NCI-H1930 (cell line): ENCODE measurements at places on chromosomes 7 and 10.

- DNase-seq, result no peak
These were observed 18.4 kb downstream of the ARL4A start for GRCh38 chr7:12705878-12706277.

- DNase-seq, result no peak
These were observed 8.6 kb upstream of the ADRB1 start for GRCh38 chr10:114034923-114035645.

DNA sequence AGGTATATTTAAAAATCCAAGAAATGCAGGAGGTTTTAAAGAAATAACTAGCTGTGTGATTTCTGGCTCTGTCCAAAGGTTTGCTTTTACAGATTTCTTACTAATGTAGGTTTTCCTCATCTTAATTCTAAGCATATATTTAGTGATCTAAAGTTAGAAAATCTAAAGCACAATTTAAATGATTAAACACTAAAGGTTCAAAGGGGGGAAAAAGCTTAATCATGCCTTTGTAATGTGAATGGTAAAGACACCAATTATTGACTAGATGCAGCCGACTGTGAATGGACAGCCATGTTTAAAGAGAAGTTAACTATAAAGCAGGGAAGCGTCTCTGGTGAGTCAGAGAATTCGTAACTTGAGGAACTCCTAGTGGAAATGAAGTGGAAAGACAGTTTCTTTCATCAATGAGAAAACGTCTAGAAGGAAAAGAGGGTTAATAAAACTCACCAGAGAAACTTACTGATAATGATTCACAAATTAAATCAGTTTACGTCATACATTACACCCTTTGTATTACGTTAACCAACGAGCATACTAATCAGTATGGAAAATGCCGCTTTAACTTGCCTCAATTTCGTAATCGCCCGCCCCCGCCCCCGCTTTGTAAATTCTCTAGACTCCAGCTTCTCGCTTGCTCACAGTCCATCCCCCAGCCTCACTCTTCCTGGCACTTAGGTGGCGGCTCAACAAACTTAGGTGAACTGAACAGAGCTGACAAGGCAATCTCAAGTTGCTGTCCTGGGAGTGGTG lies 1.1 kb upstream of the HBP1 start:
- DNase-seq, result no peak

DNA sequence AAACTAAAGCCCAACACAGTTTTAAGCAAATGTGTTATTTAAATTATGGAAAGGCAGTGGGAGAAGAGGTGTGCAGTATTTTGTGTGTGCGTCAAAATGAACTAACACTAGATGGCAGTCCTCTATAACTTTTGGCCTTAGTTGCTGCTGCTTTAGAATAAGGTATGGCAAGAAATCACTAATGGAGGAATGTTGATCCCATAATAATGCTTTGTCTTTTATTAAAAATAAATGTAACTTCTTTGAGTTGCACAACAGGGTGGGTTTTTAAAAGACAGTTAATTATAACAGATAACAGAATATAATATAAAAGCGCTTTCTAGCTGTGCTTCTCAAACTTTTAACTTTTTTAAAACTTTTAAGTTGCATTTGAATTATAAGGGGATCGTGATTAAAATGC lies 56.4 kb downstream of the BBS9 start:
- DNase-seq, result no peak

GRCh38 chr7:155426543-155427410 lies 31.2 kb upstream of the EN2 start:
- no peak for DNase-seq

DNA sequence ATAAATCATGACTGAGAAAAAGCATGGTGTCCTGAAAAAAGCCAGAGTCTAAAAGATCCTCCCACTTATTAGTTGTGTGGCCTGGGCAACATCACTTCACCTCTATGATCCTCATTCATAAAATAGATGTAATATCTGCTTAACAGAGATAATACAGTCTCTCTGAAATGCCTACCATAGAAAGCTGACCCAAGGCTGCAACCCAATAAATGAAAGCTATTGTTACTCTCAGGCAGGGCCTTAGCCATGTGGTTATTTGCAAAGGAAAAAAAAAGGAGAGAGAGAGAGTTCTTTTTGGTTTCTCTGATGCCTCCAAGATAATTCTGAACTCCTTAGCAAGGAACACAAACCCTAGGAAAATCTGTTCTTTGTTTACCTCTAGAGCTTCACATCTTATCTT lies 7.9 kb downstream of the FAM13C start:
- no peak for DNase-seq

- DNase-seq, result no peak
These were observed 305.4 kb downstream of the WDR37 start for GRCh38 chr10:1361411-1362105.

DNA sequence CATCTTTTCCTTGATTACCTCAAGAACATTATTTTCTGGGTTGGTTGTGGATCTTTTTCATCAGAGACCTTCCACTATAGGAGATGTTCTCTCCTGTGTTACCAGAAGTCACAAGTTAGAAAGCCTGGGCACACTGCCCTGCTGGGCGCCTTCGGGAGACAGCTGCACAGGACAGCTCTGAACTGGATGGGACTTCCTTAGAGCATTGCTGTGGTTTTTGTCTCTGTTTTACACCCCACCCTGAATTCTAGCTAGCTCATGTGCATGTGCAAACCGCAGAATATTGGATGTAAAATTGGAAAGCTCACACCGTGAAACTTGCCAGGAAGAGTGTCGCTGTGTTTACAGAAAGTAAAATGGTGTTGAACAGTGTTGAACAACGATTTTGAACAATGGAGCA lies 54.4 kb upstream of the SEC61G start:
- no peak for DNase-seq

- no peak for DNase-seq
These were observed 16.0 kb upstream of the STARD3NL start for GRCh38 chr7:38162036-38162435.

GRCh38 chr7:131328377-131329175 lies 900 bp downstream of the MKLN1 start:
- no peak for DNase-seq

- DNase-seq, result no peak
These were observed 4.3 kb upstream of the CALU start for GRCh38 chr7:128734890-128735289.

GRCh38 chr10:71404503-71405295 lies 8.0 kb downstream of the CDH23 start:
- DNase-seq, result no peak

DNA sequence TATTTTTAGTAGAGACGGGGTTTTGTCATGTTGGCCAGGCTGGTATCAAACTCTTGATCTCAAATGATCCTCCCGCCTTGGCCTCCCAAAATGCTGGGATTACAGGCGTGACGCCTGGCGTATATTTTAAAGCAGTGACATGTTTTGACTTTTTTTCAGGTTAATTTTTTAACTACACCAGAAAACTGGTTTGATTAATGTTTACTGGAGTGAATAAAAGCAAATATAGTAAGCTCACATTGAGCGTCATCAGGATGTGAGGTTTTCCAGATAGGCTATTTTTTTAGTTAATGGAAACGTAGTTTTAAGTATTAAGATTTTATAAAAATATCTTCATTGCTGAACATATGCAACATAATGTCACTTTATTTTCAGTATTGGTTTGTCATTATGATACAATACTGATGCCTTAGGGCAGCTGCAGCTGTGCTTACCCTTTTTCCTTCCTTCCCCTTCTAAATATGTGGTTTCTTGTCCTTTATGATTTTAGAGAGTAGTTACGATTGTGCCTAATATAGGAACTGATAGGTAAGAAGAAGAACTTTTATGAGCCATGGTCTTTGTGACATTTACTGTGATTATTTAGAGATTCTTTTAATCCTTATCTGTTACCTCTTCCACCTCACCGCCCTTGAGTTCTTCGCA lies 37.3 kb downstream of the TMEM60 start:
- DNase-seq, result no peak

- DNase-seq, result no peak
These were observed 7.3 kb downstream of the TSPAN15 start for GRCh38 chr10:69458430-69459100.

DNA sequence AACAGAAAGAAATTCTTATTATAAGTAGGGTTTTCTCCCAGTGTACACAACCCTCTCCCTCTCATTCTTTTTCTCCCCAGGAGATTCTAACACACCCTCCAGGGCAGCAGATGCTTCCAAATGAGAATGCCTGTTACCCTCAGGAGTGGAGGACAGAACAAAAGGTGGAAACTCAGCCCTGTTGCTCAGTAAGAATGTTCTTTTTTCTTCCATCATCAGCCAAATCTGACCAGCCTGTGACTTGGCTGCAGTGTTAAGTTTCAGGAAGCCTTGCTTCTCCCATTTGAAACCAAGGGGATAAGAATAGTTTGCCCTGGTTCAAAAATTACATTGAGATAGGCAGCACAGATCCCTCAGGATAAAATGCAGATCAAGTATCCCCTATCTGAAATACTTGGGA lies 77.5 kb upstream of the EEPD1 start:
- no peak for DNase-seq
